CD4-positive, alpha-beta T cell (primary cell): ENCODE measurements at places on chromosomes 5 and 9. TPM values are rescaled to one million over a fixed set of nuclear protein-coding genes. Genes with fewer than 3 reads are reported as not detected.

The ARAP3 gene
- 0.30 TPM for total RNA-seq

The PAIP1 gene
- 33.9 TPM for total RNA-seq

The SPAG8 gene
- 1.3 TPM for total RNA-seq

The ZNF354C gene
- total RNA-seq, result 2.9 TPM

The WDR38 gene
- not detected for total RNA-seq

The SLC1A3 gene
- not detected for total RNA-seq

- no peaks in the 10 kb centered on the region for H3K27me3 ChIP-seq
- DNase-seq, result no peak
- no peaks in the 10 kb centered on the region for H3K4me1 ChIP-seq
- no peak overlapping the region for H3K27ac ChIP-seq
- no peak overlapping the region for H3K4me3 ChIP-seq
- H3K36me3 ChIP-seq, result no peaks in the 10 kb centered on the region
These were observed 240.0 kb downstream of the GOLPH3 start for GRCh38 chr5:31934156-31934555.

DNA sequence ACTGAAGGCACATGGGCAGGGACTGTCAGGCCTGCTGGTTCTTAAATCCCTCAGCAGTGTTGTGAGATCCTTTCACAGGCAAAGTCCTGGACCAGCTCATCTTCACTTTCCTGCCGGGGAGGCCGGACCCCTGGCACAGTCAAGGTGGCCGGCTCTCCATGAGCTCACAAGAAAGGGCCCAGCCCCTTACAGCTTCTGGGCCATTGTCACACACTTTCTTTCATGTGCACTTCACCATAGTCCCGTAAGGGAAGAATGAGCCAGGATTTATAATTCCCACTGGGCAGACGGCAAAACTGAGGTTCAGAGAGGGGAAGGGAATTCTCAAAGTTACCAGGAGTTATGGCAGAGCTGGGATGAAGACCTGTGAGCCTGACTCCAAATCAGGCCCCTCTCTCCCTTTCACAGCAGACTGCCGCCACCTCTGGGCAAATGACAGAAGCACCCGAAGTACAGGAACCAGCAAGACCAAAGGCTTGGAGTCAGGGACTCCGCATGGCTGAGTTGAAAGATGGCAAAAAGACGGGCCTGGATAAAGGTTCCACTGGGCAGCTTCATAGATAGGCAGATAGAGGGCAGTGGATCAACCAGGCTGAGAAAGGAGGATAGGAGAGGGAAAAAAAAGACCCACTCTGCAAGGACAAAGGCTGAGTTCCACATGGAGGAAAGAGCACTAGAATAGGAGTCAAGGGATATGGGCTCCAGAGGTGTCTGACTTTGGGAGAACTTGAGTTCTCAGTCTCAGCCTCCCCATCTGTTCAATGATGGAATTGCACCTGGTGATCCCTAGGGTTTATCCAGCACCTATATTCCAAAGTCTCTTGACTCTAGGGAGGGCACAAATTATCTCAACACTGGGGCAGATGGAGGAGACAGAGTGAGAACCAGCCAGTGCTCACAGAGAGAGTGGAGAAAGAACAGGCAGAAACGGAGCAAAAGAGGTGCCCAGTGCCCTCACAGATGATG is 128.7 kb downstream of the PAX5 start:
- no peaks in the 10 kb centered on the region for H3K27me3 ChIP-seq
- no peak for DNase-seq
- H3K27ac ChIP-seq, result no peak overlapping the region
- no peaks in the 10 kb centered on the region for H3K4me1 ChIP-seq

DNA sequence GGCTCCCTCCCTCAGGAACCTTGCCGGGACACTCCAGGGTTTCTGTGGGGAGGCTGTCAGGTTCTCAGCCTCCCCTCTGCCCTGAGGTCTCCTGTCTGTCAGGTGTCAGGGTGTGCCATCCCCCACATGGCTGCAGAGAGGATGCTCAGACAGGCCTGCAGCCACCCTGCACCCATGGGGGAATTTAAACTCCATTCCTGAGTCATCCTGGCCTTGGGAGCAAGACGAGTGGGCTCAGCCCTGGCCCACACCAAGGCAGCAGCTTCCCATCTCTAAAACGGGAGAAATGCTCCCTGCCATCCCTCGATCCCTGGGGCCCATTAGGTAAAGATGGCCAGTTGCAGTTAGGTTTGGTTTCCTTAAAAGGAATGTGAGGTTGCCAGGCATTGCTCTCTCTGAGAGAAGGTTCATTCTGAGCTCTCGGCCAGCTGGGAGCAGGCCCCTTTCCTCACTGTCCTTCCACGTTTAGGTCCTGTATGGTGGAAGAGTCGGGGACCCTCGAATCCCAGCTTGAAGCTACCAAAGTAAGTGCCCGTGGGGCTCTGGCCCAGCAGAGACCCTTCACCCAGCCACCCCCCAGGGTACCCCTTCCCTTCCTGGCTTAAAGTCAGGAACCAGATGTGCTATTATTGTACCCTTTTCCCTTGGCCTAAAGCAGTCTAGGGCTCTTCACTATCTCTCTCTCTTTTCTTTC is 26.6 kb downstream of the DYNC2I2 start:
- H3K36me3 ChIP-seq, result peaks cover 89% of the 10 kb centered on the region
- no peaks in the 10 kb centered on the region for H3K27me3 ChIP-seq
- H3K27ac ChIP-seq, result no peak overlapping the region
- H3K4me3 ChIP-seq, result no peak overlapping the region
- DNase-seq, result no peak

- no peak overlapping the region for H3K27ac ChIP-seq
- no peaks in the 10 kb centered on the region for H3K27me3 ChIP-seq
- H3K36me3 ChIP-seq, result no peaks in the 10 kb centered on the region
- H3K4me1 ChIP-seq, result no peaks in the 10 kb centered on the region
- H3K4me3 ChIP-seq, result no peak overlapping the region
- no peak for DNase-seq
These were observed 261.3 kb downstream of the TMEM167A start for GRCh38 chr5:82815871-82816270.

DNA sequence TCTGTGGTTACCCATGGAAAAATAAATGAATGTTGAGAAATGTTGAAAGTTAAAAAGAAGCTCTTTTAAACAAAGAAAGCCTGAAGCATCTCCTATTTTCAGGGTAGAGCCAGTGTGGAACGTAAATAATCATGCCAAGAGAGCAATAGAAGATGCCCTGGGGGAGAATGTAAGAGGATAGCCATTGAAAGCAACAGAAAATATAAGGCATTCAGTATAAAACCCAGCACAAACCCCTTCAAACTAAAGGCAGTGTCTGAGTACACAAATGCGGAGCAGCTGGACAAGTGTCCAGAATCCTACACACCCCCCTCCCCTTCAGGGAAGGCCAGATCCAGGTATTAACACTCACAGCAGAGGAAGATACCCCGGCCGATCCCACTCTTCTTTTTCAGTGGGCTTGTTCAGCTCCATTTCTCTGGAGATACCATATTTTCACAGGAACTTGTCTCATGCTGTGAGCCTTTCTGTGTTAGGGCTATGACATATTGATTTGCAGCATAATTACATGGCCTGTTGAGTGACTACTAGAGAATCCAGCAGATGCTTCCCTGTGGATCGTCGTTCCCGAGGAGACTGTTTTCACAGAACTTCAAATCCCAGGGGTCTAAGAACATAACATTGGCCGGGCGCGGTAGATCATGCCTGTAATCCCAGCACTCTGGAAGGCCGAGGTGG is 101.2 kb downstream of the PLK2 start:
- no peak overlapping the region for H3K27ac ChIP-seq
- no peak overlapping the region for H3K4me3 ChIP-seq
- no peaks in the 10 kb centered on the region for H3K27me3 ChIP-seq

GRCh38 chr5:36105819-36106218 is 39.1 kb upstream of the UGT3A2 start:
- DNase-seq, result no peak
- H3K27me3 ChIP-seq, result no peaks in the 10 kb centered on the region
- H3K27ac ChIP-seq, result no peak overlapping the region
- no peak overlapping the region for H3K4me3 ChIP-seq

DNA sequence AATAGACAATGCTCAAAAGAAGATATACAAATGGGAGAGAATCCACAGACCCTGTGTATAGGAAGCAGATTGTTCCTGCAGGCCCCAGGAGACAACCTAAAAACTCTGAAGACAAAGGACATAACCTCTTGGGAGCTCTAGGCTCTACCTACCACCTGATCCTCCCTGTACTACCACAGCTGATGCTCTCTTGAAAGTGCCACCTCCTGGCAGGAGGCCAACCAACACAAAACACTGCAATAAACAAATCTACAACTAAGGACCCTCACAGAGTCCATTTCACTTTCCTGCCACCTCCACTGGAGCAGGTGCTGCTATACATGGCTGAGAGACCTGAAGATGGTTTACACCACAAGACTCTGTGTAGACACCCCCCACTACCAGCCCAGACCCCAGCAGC is 49.0 kb downstream of the STARD4 start:
- no peak overlapping the region for H3K27ac ChIP-seq
- H3K36me3 ChIP-seq, result peaks cover 30% of the 10 kb centered on the region
- H3K27me3 ChIP-seq, result no peaks in the 10 kb centered on the region
- no peak for DNase-seq
- H3K4me1 ChIP-seq, result no peaks in the 10 kb centered on the region

DNA sequence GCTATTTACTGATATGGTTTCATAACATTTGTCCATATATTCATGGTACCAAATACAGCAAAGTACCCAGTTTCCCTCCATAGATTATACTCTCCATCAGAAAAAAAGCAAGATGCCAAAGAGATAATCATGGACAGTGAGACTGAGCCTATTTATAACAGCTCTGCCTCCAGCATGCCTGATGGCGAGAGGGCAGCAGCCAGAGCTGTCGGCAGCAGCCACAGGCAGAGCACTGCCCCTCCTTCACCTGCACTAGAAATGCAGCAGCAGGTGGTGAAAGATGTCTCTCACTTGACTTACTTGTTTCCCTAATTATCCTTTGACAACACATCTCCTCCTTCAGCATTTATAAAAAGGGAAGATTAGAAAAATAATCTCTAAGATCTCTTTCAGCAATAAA is 32.4 kb downstream of the CTNNAL1 start:
- H3K4me1 ChIP-seq, result no peaks in the 10 kb centered on the region
- no peak overlapping the region for H3K27ac ChIP-seq
- no peaks in the 10 kb centered on the region for H3K36me3 ChIP-seq
- no peak overlapping the region for H3K4me3 ChIP-seq
- DNase-seq, result no peak

DNA sequence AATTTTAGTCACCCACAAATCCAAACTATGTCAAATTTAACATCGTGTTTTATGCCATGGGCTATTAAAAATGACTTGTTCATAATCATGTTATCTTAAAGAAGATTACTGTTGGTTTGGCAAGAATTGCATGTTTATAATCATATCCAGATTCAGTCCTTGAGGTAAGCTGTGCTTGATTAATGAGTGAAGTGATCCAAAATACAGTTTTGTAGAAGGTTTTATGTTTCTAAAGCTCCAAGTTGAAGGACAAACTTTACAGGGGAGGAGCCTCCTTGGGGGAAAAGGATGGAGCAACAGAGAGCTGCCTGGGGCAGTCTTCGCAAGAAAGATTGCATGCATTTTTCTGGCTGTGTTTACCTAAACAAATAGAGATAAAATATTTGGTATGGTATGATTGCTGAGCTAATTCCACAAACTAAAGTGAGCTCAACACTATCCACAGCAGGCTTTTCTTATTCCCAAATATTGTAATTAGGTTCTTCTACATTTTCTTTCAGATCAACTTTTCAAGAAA is 189.5 kb upstream of the TYRP1 start:
- no peak overlapping the region for H3K27ac ChIP-seq
- H3K36me3 ChIP-seq, result no peaks in the 10 kb centered on the region
- H3K27me3 ChIP-seq, result no peaks in the 10 kb centered on the region
- DNase-seq, result no peak
- H3K4me3 ChIP-seq, result no peak overlapping the region

DNA sequence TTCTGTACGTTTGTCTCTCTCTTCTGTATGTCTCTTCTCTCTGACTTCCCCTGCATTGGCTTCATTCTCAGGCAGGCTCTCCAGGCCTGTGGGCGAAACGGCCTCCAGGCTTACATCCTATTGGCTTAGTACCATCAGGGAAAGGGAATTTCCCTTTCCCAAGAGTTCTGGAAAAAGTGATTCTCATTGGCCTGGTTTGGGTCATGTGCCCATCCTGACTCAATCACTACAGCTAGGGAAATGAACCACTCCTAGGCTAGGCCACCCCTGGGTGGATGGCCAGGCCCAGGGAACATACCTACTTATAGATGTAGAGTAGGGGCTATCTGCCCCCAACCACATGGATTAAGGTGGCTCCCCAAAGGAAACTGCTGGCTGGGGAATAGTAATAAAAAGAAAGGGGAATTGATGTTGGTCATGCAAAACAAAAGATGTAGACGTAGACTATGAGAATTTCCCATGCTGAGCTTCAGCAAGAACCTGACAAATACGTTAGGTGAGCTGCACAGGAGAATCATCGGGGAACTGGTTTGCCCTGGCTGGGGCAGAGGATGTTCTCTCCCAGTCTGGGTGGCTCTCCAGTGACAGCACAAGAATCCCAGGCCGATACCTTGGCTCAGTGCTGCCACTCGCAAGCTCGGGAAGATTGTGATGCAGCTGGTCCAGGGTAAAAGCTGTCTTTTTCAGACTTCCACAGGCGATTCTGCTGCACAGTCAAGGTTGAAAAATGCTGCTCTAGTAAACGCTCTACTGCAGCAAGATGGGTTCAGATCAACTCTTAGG is 3.7 kb upstream of the EGR1 start:
- no peaks in the 10 kb centered on the region for H3K27me3 ChIP-seq
- no peaks in the 10 kb centered on the region for H3K36me3 ChIP-seq
- H3K4me3 ChIP-seq, result no peak overlapping the region
- H3K27ac ChIP-seq, result no peak overlapping the region
- H3K4me1 ChIP-seq, result peaks cover 56% of the 10 kb centered on the region

DNA sequence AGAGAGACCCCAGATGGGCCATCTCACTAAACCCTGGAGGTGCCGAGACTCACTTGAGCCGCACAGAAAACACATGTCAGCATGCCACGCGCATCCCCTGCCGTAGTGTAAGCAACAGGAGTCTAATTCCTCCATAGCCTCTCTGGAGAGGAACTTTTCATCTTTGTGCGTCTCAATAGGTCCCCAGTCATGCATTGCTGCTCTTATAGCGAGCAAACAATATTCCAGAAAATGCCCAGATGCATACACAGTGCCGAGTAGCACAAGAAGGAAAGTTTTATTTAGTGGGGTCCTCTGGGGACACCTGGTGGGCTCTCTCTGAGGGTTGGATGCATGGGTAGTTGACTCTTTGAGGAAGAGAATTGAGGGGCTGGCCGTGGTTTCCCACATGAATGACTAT is 97.9 kb upstream of the DAP start:
- DNase-seq, result no peak
- peaks cover 3% of the 10 kb centered on the region for H3K4me1 ChIP-seq
- H3K36me3 ChIP-seq, result no peaks in the 10 kb centered on the region
- no peak overlapping the region for H3K27ac ChIP-seq
- H3K27me3 ChIP-seq, result peaks cover 4% of the 10 kb centered on the region
